ENCODE measurements at places on chromosomes 11 and 22. TPM values are rescaled to one million over a fixed set of nuclear protein-coding genes. Genes with fewer than 3 reads are reported as not detected.

The ANKK1 gene
- total RNA-seq: 0.63 TPM

The PHETA2 gene
- total RNA-seq: 6.4 TPM

The MUC2 gene
- total RNA-seq: 0.02 TPM

The CD3D gene
- total RNA-seq: 1.5 TPM

GRCh38 chr11:118927554-118928100, 1.9 kb upstream of the BCL9L start:
- H3K27ac ChIP-seq: peak overlapping the region; percentile 76
- H3K4me1 ChIP-seq: peaks cover 6% of the 10 kb centered on the region
- no peak for DNase-seq
- H3K27me3 ChIP-seq: no peaks in the 10 kb centered on the region
- H3K36me3 ChIP-seq: no peaks in the 10 kb centered on the region

DNA sequence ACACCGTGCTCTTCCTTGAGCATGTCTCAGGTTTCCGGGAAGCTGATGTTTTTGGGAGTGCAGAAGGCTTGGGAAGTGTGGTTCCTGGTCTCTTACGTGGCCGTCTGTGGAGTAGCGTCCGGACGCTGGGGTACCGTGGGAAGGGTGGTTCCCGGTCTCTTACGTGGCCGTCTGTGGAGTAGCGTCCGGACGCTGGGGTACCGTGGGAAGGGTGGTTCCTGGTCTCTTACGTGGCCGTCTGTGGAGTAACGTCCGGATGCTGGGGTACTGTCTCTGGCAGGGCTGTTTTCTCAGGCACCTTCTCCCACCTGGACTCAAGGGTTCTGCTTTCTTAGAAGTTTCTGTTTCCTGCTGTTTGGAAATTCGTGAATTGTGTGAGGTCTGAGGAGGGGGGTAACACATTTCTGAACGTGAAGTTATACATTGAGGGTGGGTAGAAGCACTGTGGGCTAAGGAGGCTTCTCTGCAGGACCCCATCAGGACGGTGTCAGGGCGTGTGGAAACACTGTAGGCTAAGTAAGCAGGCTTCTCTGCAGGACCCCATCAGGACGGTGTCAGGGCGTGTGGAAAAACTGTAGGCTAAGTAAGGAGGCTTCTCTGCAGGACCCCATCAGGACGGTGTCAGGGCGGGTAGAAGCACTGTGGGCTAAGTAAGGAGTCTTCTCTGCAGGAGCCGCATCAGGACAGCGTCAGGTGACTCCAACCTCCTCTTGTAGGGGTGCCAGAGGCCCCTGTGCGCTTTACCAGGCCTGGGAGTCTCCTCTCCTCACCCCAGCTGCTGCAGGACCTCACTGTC, 5.3 kb upstream of the IFITM3 start:
- H3K4me1 ChIP-seq: peaks cover 26% of the 10 kb centered on the region
- DNase-seq: peak; percentile 43
- no peaks in the 10 kb centered on the region for H3K36me3 ChIP-seq
- no peaks in the 10 kb centered on the region for H3K27me3 ChIP-seq

GRCh38 chr11:102589047-102589459, 36.1 kb downstream of the MMP20 start:
- H3K4me1 ChIP-seq: no peaks in the 10 kb centered on the region
- no peak overlapping the region for H3K4me3 ChIP-seq
- DNase-seq: no peak
- no peaks in the 10 kb centered on the region for H3K36me3 ChIP-seq

DNA sequence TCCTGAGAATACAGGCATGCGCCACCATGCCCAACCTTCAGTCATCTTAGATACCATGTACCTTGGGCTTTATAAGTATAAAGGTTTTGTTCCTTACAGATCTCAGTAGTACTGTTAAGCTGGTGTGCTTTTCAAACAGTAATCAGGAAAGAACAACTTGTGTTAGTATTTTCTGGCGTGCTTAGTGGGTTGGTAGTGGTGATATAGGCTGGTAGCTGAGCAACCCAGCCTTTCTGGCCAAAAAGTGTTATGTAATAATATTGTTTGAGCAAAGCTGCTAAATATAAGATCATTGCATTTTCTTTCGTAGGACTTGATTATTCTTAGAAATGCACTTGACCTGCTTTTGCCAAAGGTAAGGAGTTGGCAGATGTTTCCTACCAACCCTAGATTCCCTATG, 6.5 kb downstream of the ADSL start:
- no peak overlapping the region for H3K27ac ChIP-seq
- DNase-seq: no peak

DNA sequence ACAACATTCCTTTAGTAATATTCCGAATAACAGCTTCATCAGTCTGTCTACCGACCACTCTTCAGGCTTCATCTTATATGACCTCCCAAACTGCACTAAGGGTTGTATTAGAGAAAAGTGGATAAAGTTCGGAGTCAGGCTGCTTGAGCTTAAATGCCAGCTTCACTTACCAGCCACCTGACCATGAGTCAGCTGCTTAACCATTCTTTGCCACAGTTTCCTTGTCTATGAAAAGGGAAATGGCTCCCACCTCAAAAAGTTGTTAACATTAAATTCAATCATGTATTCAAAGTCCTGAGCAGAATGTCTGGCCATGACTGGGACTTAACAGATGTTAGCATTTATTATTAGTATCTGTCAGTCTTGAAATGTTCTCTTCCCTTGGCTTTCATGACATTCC, 20.9 kb downstream of the LIMK2 start:
- no peak overlapping the region for H3K27ac ChIP-seq
- no peak for DNase-seq
- no peak overlapping the region for H3K4me3 ChIP-seq
- no peaks in the 10 kb centered on the region for H3K36me3 ChIP-seq
- H3K27me3 ChIP-seq: no peaks in the 10 kb centered on the region

DNA sequence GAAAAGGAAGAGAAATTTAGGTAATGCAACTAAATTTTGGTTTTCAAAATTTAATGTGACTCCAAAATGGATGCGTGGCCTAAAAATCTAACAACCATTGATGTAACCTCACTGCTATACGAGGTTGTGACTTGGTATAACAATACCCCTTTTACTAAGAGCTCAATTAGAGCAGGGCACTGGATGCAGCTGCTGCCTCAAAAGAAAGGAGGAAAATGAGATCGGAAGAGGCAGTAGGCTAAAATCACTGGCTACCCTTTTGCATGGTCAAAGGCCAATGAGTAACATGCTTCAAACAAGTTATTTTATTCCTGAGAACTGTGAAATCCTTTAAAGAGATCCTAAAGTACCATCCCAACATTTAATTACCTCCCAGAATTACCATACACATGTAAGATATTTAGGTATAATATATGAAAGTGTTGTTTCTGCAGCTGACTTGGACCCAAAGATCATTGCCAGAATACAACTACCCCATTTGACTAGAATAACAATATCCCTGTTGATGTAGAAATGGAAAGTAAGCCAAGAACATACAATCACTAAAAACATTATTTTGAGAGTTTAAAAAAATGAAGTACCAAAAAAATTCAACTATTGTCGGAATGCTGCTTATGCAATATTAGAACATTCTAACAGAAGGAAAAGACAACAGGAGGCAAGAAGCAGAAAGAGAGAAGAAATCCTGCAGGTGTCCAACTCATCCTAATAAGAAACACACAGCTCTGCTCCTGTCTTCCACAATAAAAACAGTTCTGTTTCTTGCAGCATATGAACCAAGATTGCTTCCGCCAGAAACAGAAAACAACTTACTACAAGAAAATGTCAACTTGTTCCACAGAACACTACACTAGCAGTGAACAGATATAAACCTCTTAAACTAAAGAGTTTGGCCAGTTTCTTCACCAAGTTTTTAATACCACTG, 15.0 kb downstream of the SIK3 start:
- no peak for DNase-seq
- H3K4me3 ChIP-seq: no peak overlapping the region
- H3K27me3 ChIP-seq: no peaks in the 10 kb centered on the region
- H3K36me3 ChIP-seq: no peaks in the 10 kb centered on the region

DNA sequence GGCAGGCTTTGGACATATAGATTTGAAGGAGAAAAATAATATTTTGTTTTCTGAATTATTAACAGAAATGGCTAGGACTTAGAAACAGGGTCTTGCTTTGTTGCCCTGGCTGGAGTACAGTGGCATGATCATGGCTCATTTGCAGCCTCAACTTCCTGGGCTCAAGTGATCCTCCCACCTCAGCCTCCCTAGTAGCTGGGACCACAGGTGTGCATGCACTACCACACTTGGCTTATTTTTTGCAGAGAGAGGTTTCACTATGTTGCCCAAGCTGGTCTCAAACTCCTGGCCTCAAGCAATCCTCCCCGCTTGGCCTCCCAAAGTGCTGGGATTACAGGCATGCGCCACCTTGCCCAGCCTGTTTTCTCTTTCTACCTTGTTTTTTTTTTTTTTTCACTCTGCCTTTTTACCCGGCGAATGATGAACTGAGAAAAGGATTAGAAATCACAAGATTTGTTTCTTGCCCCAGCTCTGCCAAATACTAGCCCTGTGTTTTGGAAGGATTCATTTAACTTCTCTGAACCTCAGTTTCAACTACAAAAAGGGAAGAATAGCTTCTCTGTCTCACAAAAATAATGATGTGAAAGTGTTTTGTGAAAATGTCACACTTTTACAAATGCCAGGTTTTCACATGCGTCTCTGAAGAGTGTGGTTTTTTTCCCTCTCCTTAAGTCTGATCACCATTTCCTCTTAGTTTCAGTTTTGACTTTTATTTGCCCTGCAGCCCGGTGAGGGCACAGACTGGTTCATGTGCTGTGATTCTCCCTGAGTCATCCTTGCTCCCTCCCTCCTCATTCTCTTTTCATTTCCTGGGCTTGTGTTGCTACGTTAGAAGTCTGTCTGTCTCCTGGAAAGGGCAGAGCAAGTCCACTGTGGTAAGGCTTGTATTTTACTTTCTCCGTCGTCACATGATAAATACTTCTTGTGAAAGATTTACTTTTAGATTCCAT, 67.7 kb downstream of the BCL2L13 start:
- H3K4me3 ChIP-seq: peak overlapping the region; percentile 21
- peak overlapping the region; percentile 14 for H3K27ac ChIP-seq
- H3K4me1 ChIP-seq: peaks cover 1% of the 10 kb centered on the region
- no peaks in the 10 kb centered on the region for H3K36me3 ChIP-seq

Measured in ovary (tissue), 10 donors.